GM12878 (cell line): ENCODE measurements at places on chromosomes 3 and 15. TPM values are rescaled to one million over a fixed set of nuclear protein-coding genes. Genes with fewer than 3 reads are reported as not detected.

- no peak for DNase-seq
Measured at GRCh38 chr15:89330119-89330518, 4.5 kb downstream of the POLG start.

DNA sequence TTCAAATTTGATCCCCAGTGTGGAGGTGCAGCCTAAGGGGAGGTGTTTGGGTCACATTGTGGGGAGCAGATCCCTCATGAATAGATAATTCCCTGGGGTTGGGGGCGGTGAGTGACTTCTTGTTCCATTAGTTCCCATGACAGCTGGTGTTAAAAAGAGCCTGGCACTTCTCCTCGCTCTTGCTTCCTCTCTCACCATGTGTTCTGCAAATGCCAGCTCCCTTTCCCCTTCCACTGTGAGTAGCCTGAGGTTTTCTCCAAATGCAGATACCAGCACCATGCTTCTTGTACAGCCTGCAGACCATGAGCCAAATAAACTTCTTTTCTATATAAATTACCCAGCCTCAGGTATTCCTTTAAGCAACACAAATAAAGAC is 23.1 kb downstream of the RIOX2 start:
- no peak for DNase-seq

Gene SLC30A4
- total RNA-seq = 0.26 and 0.29 TPM in 2 replicates

DNA sequence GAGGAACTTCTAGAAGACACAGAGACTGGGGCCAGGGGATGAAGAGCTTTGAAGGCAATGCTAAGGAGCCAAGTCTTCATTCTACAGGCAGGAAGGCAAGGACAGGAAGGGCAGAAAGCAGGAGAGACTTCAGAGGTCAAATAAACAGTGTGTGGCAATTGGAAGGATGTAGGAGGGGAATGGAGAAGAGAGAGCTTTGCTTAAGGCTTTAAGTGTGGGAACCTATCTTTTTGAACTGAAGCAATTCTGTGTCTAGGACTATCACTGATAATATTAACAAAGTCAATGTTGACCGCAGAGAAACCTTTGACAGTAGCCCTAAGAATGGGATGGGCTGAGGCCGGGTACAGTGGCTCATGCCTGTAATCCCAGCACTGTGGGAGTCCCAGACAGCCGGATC is 325.0 kb downstream of the FOXP1 start:
- DNase-seq = no peak

Gene SNURF
- 12.0 and 19.2 TPM in 2 replicates for total RNA-seq

DNA sequence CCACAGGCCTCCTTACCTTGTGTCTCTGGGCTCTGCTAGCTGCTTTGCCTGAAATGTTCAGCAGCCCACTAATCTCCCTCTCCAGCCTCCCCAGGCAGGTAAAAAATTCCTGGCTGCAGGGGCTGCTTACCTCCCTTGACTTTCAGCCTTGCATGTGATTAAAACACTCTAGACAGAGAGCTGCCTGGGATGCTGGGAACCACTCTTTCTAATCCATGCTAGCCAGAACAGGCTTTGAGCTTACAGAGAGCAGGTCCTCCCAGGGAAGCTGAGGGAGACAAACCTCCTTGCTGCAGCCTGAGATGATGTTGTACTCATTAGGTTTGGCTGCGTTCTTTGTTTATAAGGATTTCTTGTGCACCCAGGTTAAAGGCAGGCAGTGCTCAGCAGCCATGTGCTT is 33.7 kb upstream of the LIPC start:
- DNase-seq = no peak

DNA sequence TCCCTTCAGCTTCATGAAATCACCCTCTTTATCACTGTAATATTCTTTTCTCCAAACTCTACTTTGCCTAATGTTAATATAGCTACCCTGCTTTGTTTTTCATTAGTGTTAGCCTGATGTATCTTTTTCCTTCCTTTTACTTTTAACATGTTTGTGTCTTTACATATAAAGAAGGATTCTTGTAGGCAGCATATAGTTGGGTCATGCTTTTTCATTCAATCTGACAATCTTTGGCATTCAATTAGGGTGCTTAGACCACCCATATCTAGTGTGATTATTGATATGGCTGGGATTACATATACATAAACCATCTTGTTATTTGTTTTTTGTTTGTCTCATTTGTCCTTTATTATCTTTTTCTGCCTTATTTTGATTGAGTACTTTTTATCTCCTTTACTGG is 34.9 kb upstream of the HEG1 start:
- no peak for DNase-seq

- DNase-seq = no peak
Measured at GRCh38 chr3:153624310-153625030, 462.4 kb downstream of the RAP2B start.

DNA sequence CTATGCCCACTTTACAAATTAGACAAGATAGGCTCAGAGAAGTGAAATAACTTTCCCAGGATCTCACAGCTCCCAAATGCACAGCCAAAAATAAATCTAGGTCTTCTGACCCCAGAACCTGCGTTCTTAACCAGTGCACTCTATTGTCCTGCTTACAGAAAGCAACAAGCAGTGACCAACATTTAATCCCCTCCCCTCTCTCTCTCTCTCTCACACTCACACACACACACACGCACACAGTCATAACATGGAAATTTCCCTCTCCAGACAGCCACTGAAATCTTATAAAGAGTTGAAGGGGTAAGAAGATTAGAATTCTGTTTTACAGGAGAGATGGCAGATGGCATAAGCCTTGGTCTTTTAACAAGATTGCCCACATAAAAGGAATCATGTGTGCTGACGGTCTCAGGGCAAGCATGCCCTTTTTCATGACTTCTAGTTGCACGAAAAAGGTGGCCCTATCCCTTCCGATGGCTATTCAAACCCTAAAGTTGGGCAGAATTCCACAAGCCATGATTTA is 29.4 kb downstream of the EOGT start:
- DNase-seq = no peak

- DNase-seq = no peak
Measured at GRCh38 chr3:69472093-69472492, 86.2 kb upstream of the FRMD4B start.

DNA sequence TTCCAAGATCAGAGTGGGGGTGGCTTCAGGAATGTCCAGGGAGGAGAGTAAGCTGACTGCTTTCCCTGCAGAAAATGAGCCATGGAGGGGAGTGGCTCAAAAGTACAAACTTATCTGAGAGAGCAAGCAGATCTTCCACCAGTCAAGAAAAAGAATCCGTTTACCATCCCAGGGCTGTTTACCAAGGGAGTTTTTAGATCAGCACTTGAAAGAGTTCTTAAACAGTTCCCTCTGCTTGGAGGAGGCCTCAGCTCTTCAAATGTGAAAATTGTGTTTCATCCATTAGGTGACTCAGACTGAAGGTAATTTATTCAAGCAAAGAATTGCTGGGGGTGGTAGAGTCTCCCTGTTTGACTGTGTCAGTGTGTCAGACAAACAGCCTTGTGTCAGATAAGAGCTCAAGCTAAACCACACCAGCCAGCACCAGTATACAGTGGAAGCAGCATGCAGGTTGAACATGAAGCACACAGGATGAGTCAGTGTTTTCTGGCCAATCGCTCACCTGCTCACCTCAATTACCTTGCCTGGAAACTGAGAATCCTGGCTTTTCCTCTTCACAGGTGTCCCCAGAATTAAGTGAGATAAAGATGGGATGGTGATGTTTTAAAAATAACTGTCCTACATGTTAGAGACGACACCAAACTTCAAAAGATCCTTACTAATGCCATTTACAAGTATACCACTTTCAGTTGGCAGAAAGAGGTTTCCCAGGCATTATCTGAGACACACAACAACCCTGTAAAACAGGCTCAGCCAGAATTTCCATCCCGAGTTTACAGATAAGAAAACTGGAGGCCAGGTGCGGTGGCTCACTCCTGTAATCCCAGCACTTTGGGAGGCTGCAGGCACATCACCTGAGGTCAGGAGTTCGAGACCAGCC is 21.7 kb downstream of the SH3BP5 start:
- DNase-seq = peak; percentile 67

DNA sequence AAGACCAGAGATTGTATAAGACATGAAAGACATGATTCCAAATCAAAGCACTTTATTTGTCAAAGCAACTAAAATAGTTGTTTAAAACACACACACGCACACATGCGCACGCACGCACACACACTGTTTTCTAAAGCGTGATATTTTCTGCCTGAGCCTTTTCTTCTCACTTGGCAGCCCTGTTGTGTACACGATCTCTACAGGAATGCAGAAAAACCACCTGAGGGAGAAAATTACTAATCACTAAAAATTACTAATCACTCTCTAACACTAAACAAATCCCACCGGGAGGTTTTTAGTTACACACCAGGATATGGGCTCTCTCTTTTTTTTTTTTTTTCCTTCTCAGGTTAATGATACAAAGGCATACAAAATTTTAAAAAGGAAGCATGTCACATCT is 160.1 kb upstream of the ATP11B start:
- no peak for DNase-seq

Gene GABRR3
- total RNA-seq = not detected in 2 replicates

- no peak for DNase-seq
Measured at GRCh38 chr3:13708871-13709595, 160.1 kb downstream of the FBLN2 start.

DNA sequence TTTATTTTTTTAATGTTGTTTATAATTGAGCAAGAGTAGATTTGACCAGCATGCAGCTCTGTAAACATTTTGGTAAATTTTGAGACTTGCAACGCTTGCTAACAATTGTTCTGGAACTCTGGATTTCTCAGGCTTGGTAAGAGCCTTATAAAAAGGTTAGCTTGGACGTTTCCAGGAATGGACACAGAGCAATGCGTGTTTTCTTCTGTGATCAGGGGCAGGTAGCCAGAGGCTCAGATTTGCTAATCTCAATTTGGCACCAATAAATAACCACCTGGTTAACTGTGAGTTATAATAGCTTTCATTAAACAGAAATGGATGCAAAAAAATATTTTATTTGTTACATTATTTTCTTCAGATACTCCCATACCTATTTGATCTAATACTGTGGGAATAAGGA is 39.8 kb downstream of the CADM2 start:
- no peak for DNase-seq

Gene SLC2A2
- total RNA-seq = 0.10 and 0.19 TPM in 2 replicates

Gene GOLGA8K
- total RNA-seq = not detected in 2 replicates

DNA sequence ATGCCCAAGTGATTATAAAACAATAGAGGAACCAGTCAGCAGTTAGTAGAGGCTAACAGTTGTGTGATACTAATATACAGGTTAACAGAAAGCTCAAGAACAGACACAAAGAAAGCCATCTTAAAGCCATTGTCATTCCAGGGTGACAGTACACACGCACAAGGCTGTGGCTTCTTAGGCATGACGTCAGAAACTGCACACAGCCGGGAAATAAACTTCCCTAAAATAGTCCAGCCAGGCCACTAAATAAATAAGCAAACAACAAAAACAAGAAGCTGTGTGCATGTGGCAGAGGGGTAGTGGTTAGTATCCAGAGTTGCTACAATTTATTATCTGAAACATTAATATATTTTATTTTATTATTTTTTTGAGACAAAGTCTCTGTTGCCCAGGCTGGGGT is 49.8 kb downstream of the PPCDC start:
- DNase-seq = no peak

- no peak for DNase-seq
Measured at GRCh38 chr3:111362381-111363009, 179.5 kb upstream of the CD96 start.

Gene IMPG2
- total RNA-seq = 0.11 and 0.13 TPM in 2 replicates

DNA sequence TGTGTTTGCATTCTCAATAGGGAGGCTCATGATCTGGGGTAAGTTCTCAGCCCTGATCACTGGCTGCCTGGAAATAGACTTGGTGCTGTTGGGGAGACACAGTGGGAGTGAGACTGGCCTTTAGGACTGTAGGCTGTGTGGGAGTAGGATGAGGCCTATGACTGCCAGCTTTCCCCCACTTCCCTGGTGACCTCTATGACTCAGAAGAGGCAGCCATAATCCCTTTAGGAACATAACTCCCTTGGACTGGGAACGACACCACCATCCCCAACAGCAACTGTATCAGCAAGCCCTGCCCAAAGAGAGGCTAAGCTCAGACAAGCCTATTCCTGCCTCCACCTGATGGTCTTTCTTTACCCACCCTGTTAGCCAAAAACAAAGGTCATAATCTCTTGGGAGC is 91.3 kb downstream of the SUCNR1 start:
- DNase-seq = no peak

DNA sequence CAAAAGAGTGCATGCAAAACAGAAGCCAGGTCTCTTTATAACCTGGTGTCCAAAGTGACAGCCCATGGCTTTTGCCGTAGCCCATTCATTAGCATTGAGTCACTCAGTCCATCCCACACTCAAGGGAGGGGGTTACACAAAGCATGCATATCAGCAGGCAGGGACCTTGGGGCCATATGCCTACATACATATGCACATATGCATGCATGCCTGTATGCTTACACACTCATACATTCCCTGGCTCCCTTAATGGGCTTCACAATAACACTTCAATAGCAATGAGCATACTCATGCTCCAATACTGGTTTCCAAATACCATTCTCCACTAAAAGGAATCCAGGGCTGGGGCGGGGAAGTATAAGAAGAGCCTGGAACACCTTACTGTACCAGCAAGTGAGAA is 22.0 kb downstream of the TRPM1 start:
- DNase-seq = no peak

DNA sequence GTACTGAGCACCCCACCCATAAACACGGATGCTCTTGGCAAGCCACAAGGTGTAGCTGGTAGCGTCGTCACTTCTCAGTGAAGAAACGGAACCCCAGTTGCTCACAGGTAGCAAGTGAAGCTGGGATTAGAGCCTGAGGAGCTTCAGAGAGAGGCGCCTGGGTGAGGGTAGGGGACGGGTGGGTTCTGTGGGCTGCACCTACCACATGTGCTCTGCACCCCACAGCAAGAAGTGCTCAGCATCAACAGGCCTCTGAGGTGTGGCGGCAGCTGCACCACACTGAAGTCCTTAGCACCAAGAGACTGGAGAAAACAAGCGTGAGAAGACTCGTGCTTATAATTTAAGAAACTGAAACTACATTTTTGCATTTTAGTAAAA is 9.8 kb downstream of the MAP6D1 start:
- no peak for DNase-seq

Gene RHOV
- 13.3 and 15.0 TPM in 2 replicates for total RNA-seq

DNA sequence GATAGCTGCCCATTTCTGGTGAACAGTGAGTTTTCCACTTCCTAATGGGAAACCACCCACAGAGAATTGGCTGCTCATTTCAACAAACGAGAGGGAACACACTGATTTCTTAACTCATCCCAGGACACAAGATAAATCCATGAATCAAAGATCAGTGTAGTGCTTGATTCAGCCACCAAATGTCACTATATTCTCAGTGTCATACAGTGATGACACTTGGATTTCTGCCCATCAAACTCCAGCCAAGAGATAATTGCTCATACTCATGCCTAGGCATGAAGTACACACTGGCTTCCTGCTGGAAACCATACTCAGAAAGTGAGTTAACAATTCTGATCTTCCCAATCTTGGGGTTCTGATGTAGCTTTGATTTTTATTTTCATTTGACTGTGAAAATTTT is 35.4 kb upstream of the GRM7 start:
- DNase-seq = no peak

DNA sequence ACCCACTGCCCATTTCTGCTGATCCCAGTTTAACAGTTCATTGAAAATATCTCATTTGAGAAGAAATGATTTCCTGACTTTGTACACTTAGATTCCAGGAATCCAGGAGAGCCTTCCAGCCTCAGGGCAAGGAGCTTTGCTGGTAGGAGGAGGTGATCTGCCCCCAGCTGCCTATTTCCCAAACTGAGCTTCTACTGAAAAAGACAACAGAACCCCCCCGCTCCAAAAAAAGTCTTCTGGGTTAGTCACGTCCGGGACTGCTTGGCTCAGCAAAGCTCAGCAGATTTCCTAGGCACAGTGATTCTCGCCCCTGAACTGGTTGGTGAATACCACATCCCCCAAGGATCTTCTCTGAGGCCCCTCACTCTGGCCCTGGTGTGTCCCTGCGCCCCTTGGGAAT is 13.1 kb downstream of the SLC6A6 start:
- DNase-seq = no peak

- no peak for DNase-seq
Measured at GRCh38 chr3:9793161-9793781, 389 bp downstream of the ARPC4 start.
